ENCODE measurements at places on chromosomes 3 and 15. TPM values are rescaled to one million over a fixed set of nuclear protein-coding genes. Genes with fewer than 3 reads are reported as not detected.

The DHX30 gene
- total RNA-seq: 47.1 TPM

The NANOGP8 gene
- total RNA-seq: not detected

The VGLL3 gene
- 53.7 TPM for total RNA-seq

The ADAMTS9 gene
- total RNA-seq: 1.8 TPM

The MYD88 gene
- total RNA-seq: 10.3 TPM

The GRAMD2A gene
- 0.77 TPM for total RNA-seq

The MYLK gene
- 740 TPM for total RNA-seq

All from fibroblast of lung (primary cell).